ENCODE measurements at places on chromosomes 2 and 18.

- no peak for DNase-seq
Observed at GRCh38 chr2:127610561-127610960, 35.4 kb upstream of the GPR17 start.

GRCh38 chr2:236196366-236196765 lies 28.2 kb upstream of the GBX2 start:
- DNase-seq = no peak

GRCh38 chr2:70977605-70978205 lies 725 bp upstream of the ANKRD53 start:
- no peak for DNase-seq

- DNase-seq = no peak
Observed at GRCh38 chr2:144194326-144195071, 325.4 kb downstream of the ZEB2 start.

DNA sequence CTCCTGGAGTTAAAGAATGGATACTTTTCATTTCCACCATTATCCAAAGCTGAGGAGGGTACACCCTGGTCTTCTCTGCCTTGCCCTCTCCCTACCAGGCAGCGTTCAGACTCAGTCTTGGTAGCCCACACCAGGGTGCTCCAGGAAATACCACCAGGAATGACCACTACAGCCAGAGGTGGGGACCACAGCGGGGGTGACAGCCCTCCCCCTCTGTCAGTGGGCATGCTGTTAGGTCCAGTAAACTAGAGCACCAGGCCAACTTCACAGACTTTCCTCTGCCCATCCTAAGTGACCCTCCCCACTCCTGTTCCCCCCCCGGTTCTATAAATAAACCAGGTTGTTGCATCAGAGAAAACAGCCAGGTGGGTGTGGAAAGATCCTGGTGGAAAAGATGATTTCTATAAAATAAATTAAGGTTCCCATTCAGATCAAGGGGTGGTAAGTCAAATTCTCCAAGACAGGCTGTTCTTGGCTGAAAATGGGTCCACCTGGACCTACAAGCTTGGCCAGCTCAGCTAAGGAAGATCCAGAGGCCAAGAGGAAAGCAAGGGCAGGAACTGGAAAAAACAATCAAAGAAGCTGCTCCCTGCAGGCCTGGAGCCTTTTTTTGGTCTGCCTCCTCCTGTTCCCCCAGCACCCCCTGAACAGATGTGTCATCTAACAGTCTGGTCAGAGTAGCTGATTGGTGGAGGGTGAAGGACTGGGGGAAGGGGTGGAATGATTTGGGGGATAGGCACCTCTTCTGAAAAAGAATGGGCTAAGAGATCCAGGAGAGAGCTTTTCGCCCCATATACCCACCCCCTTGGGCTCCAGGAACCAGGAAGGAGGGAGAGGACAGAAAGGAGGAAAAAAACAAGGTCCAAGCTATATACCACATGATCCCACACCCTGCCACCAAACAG lies 2.3 kb downstream of the RAB11FIP5 start:
- DNase-seq = no peak

DNA sequence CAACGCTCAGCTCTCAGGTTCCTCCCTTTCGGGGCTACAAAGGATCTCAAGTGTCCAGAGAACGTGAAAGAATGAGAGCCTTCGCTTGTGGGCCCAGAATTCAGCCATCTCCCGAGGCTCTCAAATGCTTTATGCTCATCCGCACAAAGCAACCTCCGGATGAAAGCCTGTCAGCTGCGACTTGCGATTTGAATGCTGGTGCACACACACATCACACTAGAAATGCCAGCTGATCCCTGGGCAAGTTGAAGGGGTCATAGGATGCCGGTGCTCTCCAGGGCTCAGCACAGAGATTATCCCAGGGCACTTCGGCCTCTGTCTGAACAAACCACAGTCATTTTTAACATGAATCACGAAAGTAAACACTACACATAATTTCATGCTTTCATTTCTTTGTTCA lies 141.8 kb upstream of the MYT1L start:
- DNase-seq = no peak

DNA sequence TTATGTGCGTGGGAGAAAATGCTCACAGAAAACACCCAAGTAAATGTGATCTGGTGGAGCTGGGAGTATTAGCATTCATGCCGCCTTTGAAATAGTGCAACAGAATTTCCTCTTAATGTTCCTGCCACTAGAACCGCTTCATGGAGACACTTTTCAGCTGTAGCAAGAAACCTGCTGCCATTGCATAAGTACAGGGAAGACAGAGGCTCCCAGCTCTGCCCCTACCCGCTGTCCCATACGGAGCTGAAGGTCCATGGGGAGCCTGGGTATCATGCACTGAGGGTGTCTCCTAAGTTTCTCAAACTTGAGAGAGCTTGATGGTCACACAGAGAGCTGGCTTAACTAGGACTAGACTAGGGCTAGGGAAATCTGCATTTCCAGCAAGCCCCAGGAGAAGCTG lies 49.6 kb downstream of the CRIM1 start:
- DNase-seq = no peak

- DNase-seq = no peak
Observed at GRCh38 chr2:27497288-27497627, 619 bp downstream of the GCKR start.

GRCh38 chr18:33022370-33022769 lies 249.5 kb upstream of the KLHL14 start:
- DNase-seq = no peak

DNA sequence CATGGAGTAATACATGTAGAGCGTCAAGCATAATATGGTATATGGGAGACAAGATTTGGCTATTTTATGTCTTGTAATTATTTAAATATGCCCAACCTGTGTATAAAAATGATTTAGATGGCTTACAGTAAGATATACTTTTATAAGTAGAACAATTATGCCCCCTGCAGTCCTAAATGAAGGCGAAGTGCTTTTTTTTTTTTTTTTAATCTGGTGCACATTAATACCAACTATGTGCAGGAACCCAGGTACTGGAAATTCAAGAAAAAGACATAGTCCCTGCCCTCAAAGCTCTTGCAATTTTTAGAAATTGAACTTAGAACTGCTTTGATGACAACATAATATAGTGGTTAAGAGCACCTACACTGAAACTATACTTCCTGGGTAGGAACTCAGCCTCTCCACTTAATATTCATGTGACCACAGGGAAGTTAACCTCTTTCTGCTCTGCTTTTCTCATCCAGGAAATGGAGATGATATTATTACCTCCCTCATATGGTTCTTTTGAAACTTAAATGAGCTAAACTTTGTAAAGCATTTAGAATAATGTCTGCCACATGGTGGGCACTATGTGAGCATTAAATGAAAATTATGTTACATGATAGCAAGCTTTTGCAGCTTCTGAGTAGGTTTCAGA lies 38.1 kb downstream of the AFTPH start:
- DNase-seq = no peak

GRCh38 chr2:178101321-178102079 lies 10.7 kb upstream of the RBM45 start:
- DNase-seq = no peak

- DNase-seq = no peak
Observed at GRCh38 chr18:39951142-39951720, 2003.8 kb upstream of the PIK3C3 start.

- no peak for DNase-seq
Observed at GRCh38 chr2:134336921-134337320, 83.0 kb downstream of the MGAT5 start.

- no peak for DNase-seq
Observed at GRCh38 chr2:202778217-202778616, 93.3 kb downstream of the ICA1L start.

DNA sequence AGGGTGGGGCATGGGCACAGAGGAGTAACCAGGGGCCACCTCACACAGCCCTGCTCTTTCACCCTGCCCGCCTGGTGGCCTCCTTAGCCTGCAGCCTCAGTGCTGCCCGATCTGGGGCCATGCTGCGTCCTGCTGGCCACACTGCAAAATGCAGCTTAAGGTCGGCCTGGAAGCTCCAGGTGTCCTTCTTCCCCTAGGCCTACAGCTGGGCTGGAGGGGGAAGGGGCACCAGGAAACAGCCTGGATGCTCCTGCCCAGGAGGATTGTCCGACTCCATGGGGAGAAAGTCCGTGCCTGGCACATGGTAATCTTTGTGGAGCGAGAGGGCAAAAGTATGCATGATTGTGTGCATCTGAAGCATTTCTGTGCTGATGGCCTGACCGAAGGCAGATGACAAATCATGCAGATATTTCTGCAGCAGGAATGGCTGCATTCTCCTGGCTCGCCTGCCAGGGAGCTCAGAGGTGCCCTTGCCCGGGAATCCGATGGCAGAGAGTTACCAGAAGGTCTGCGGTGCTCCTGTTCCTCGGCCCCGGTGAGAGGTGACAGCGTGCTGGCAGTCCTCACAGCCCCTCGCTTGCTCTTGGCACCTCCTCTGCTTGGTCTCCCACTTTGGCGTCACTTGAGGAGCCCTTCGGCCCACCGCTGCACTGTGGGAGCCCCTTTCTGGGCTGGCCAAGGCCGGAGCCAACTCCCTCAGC lies 12.8 kb upstream of the ALPP start:
- peak; percentile 45 for DNase-seq

- DNase-seq = no peak
Observed at GRCh38 chr2:98269274-98269673, 77.0 kb upstream of the CNGA3 start.

DNA sequence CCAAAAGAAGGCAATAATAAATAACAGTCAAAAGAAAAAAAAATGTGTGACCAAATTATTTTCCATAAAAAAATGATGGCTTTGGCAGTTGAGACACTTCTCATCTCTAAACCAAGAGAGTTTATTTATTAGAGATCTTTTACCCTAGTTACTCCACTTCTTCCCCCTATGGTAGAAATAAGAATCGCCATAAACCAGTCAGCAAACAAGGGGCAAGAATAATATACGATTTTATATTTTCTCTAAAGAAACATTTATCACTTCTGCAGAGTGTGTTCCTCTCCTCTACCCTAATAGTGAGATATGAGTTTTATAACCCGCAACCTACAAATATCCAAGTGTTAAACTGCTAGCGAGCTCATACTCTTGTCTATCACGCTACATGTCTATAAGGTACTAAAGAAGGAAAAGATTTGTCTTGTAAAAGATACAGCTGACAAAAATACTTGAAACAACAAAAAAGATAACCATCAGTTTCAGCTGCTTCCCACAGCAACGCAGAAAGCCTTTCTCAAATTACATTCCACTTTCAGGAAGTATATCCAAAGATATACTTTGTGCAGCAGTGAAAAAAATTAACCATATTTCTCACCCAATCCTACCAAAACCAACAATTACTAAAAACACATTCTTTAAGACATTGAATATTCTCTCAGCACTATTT lies 2.3 kb downstream of the RNF103 start:
- no peak for DNase-seq

- DNase-seq = no peak
Observed at GRCh38 chr18:46031741-46032140, 40.3 kb downstream of the PSTPIP2 start.

DNA sequence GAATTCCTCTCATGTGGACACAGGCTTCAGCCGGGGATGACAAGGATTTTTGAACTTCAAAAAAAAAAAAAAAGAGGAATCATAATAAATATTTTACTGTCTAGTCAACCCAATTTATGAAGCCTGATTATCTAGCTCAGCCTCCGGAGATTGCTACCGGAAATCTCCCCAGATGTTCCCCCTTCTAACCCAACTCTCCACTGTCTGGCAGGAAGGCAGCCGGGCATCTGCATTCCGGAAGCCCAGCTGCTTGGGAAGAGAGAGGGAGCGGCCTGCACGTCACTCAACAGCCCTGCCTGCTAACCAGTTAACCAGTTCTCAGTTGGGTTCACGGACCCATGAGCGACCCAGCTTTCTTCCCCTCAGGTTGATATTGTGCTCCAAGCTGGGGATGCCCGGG lies 87.2 kb upstream of the POU3F3 start:
- DNase-seq = no peak

GRCh38 chr2:152221839-152222238 lies 46.3 kb upstream of the STAM2 start:
- no peak for DNase-seq

DNA sequence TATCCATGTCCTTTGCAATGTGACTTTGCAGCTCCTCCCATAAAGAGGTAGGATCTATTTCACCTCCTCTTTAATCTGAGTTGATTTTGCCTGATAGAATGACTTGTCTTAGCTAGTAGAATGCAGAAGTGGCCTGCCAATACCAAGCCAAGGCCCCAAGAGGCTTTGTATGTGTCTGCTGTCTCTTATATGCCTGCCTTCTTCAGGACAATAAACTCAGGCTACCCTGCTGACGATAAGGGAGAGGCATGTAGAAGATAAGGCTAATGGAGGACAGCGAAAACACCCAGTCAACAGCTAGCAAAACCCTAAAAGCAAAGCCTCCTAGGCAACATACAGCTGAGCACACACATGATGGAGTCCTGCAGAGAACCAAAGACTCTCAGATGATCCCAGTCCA lies 1.8 kb upstream of the ZC3H8 start:
- no peak for DNase-seq

DNA sequence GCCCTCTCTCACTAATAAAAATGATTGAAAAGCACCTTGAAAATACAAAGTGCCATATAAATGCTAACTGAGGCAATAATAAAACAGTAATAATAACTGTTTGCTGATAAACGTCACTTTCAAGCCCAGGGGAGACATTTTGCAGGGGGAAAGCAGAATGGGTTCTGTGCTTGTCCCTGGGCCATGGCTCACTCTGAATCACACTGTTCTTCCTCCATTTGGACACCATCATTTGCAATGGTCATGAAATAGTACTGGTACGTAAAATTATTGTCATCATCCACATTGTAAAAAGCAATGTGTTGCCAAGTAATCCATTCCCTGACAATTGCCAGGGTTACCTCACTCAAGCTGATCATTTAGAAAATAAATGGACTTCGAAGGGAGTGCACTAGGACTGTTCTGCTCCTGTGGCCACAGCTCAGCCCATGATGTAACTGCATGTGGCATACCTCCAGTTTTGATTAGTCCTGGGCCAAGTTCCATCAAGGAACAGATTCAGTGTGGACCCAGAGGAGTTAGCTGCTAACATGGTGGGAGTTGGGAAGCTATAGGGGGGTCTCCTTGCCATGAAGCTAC lies 508.8 kb upstream of the CELF4 start:
- no peak for DNase-seq

DNA sequence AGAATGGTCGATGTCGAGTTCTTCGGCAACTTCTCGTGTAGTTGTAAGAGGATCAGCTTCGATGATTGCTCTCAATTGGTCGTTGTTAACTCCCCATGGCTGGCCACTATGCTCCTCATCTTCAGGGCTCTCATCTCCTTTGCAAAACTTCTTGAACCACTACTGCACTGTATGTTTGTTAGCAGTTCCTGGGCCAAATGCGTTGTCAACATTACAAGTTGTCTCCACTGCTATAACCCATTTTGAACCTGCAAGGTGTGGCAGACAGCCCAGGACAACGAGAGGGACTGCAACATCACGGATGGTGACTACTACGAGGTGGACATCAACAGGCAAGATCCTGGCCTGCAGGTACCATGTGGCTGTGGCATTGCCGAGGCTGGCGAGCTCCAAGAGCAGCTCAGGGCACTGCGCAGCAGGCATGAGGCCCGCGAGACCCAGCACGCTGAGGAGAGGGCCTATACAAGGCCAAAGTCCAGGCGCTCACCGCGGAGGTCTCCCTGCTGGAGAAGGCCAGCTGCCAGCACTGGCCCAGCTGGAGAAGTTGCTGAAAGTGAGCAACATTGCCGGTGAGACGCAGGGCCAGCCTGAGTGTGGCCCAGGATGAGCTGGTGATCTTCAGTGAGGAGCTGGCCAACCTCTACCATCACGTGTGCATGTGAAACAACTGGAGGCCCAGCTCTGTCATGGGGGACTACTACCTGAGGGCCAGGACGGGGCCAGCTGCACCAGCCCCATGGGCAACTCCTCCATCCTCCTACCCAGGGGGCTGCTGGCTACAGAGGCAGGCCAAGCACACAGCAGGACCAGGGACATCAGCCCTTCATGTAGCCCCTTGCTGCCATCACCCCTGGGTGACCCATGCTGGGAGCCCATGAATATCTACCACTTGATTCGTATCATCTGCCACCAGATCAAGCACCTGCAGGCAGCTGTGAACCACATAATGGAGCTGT lies 20.2 kb downstream of the CLK1 start:
- DNase-seq = no peak
